Femur (tissue), 1 donor: ENCODE measurements at places on chromosomes 6 and 20.

DNA sequence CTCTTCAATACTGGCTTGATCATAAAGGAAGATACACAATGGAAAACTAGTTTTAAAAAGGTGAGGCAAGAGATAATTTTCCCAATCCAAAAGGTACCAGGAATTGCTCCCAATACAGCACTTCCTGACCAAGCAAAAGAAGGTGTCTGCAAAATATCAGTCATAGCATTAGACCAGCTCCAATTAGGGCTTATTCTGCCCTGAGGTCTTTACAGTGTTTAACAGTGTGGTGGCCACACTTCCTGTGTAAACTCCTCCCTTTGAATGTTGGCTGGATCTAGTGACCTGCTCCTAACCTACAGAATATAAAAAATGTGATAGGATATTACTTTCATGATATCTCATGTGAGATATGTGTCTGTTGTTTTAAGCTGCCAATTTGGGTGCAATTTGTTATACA, 57.1 kb upstream of the BTN3A2 start:
- no peak for DNase-seq

DNA sequence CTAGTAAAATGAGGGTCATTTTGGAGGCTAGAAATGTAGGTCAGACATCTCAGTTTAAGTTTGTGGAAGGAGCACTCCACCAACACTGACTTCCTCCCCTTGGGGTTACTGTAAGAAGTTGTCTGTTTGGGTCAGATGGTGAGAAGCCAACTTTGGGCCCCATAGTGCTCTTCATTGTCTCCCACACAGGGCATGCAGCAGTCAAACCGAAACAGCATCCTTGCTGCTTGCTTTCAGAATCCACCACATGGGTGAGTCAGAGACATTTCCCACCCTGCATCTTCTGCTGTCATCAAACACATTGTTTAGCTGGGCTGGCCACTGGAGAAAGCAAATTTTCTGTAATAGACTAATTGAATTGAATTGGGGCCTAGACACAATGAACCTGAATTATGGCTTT, 16.8 kb downstream of the IL17F start:
- no peak for DNase-seq

DNA sequence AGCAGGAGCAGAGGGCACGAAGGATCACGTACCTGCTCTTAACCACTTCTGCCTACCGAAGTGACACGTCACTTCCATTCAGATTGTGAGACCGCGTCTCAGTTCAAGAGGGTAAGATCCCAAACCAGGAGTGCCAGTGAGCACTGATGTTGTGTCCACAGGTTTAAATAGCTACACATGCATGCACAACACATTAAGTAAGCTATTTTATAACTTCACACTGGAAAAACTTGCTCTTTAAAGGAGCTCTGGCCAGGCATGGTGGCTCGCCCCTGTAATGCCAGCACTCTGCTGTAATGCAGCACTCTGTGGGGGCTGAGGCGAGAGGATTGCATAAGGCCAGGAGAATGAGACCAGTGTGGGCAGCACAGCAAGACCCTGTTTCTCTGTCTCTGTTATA, 21.1 kb downstream of the ABHD12 start:
- no peak for DNase-seq

- DNase-seq, result no peak
Measured at GRCh38 chr6:9581155-9581554, 833.7 kb downstream of the TFAP2A start.

GRCh38 chr6:12173661-12174060, 116.5 kb upstream of the EDN1 start:
- DNase-seq, result no peak

DNA sequence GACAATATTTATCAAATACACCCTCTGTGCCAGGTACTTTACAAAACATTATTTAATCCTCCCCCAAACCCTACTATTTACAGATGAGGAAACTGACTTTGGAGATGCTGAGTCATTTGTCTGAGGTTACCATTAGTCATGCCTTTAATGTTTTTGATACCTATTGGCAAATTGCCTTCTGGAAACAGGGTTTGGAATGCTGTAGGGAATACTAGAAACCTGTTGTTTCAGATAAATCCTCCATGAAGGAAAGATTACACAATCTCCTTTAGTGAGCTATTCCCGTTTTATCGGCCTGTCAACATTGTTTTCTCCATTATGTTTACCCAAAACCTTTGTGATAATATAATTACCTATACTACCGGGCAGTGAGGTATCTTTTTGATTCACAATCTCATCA, 93.6 kb upstream of the ADGRF1 start:
- no peak for DNase-seq

GRCh38 chr20:33674294-33675135, at the start of gene NECAB3:
TSS of gene NECAB3 (minus strand) at chr20:33674428. CDS start at chr20:33674352, 76 bp downstream.
- DNase-seq, result peak; percentile 88

- DNase-seq, result no peak
Measured at GRCh38 chr6:125550892-125551291, 198.5 kb upstream of the HEY2 start.

DNA sequence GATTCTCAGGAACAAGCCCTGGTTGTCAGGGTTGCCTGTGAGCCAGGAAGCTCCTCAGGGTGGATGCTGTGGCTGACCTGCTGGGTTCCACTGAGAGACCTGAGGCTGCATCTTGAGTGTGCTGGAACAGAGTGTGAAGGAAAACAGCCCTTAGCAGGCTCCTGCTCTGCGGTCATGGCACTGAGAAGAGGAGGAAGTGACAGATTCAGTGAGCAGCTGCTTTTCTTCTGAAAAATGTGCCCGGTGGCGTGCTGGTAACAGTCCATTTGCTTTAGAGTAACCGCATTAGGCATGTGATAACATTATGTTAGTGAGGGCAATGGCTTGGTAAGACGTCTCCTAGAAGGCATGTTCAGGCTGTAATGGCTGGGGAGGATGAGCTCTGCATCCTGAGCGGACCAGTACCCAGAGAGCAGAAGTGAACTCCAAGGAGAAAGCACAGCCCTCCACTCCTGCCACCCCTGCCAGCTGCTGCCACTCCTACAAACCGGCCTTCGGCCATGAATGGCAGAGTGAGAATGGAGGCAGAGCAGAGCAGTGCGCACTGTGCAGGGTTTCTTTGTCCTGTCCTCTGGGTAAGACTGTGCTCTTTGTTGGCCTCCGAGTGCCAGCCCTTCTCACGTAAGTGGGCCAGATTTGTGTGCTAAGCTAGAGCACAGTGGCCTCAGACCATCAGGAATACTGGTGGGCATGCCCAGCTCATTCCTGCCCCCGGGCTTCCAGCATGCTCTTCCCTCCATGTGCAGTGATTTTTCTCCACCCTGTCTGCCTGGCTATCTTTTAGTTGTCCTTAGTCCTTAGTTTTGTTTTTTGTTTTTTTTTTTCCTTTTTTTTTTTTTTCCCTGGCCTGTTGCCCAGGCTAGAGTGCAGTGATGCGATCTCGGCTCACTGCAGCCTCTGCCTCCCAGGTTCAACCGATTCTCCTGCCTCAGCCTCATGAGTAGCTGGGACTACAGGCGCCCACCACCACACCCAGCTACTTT, 98.1 kb upstream of the VSTM2L start:
- peak; percentile 25 for DNase-seq

GRCh38 chr20:10370091-10370887, 63.7 kb downstream of the MKKS start:
- DNase-seq, result no peak
